Vagina (tissue), 2 donors: ENCODE measurements at places on chromosomes 11 and 22.

DNA sequence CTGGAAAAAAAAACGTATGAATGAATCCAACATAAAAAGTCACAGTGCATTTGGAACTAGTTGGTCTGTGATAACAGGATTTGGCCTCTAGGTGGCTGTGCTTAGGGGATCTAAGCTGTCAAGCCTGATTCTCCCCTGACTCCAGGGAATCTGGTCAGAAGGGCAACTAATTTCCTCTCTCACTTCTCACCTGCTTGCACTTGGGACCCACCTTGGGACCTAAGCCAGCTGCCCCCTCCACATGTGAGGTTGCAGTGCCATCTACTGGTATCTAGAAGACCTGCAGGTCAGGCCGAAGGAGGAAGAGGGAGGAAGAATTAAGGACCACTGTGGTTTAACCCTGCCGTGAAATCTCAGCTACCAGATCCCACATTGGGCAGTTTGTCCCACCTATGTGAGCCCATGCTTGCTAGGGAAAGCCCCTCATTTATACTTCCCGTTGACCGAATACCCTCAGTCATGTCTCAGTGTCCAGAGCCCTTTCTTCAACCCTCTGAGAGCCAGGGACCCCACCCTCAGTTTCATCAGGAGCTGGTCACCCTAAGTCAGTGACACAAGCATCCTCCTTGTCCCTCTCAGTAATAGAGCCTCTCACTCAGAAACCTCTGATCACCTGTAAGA is 33.2 kb upstream of the CAVIN3 start:
- H3K27ac ChIP-seq, result no peak overlapping the region
- H3K4me3 ChIP-seq, result no peak overlapping the region
- DNase-seq, result no peak
- H3K36me3 ChIP-seq, result no peaks in the 10 kb centered on the region

GRCh38 chr11:112718483-112718882 is 242.7 kb upstream of the NCAM1 start:
- H3K27ac ChIP-seq, result no peak overlapping the region
- peak; percentile 67 for DNase-seq

GRCh38 chr22:44573451-44573850 is 75.4 kb upstream of the RTL6 start:
- H3K27ac ChIP-seq, result no peak overlapping the region
- H3K4me3 ChIP-seq, result no peak overlapping the region
- DNase-seq, result no peak
- H3K27me3 ChIP-seq, result no peaks in the 10 kb centered on the region
- peaks cover 14% of the 10 kb centered on the region for H3K4me1 ChIP-seq

- no peak for DNase-seq
- no peak overlapping the region for H3K4me3 ChIP-seq
- H3K27me3 ChIP-seq, result no peaks in the 10 kb centered on the region
- H3K27ac ChIP-seq, result no peak overlapping the region
- no peaks in the 10 kb centered on the region for H3K36me3 ChIP-seq
Observed at GRCh38 chr11:76160856-76161255, 45.4 kb downstream of the WNT11 start.
